Ascending aorta (tissue), 2 donors: ENCODE measurements at places on chromosomes 6 and 20. TPM values are rescaled to one million over a fixed set of nuclear protein-coding genes. Genes with fewer than 3 reads are reported as not detected.

- H3K27ac ChIP-seq, result peak overlapping the region; percentile 70
- H3K4me3 ChIP-seq, result no peak overlapping the region
- no peak for DNase-seq
Observed at GRCh38 chr20:38085026-38085425, 51.5 kb downstream of the RPRD1B start.

DNA sequence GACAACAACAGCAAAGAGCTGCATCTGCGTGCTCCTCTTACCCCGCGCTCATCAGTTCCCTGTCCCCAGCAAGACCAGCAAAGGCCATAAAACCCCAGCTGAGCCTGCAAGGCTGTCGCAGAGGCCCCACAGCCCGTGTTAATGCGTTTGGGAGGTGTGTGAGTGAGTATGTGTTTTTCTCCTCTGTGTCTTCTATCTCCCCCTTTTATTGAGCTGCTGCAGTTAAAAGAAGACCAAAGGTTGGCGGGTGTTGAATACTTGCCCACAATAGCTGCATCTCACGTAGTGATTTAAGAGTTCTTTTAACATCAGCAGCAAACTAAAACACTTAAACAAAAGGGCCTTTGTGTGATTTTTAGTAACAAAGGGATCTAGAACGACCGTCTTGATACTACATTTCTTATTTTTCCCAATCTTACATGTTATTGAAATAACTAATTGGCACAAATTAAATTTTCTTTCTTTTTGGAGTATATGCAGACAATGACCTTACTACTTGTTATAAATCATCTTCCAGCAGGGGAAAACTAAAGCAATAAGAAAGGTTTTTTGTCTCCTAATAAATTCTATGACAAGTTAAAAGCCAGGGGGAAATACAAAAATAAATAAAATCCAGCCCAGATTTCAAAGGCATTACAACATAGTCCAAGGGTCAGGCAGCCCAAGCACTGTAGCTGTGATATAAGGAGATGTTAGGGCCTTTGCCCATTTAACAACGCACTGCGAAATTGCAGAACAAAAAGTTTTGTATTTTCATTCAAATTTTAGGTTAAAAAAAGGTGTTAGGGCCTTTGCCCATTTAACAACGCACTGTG is 27.2 kb upstream of the CNKSR3 start:
- no peaks in the 10 kb centered on the region for H3K4me1 ChIP-seq
- DNase-seq, result no peak
- H3K27me3 ChIP-seq, result no peaks in the 10 kb centered on the region
- no peak overlapping the region for H3K4me3 ChIP-seq

GRCh38 chr6:113219783-113220182 is 637.4 kb upstream of the MARCKS start:
- no peaks in the 10 kb centered on the region for H3K27me3 ChIP-seq
- H3K4me3 ChIP-seq, result no peak overlapping the region
- H3K27ac ChIP-seq, result no peak overlapping the region
- no peaks in the 10 kb centered on the region for H3K36me3 ChIP-seq

Gene SLC35D3
- total RNA-seq, result not detected

Gene SLC17A1
- total RNA-seq, result not detected

- DNase-seq, result no peak
- no peak overlapping the region for H3K4me3 ChIP-seq
- no peaks in the 10 kb centered on the region for H3K4me1 ChIP-seq
- H3K27me3 ChIP-seq, result no peaks in the 10 kb centered on the region
Observed at GRCh38 chr6:157521362-157522335, 140.7 kb downstream of the ZDHHC14 start.

Gene C6orf58
- total RNA-seq, result not detected

DNA sequence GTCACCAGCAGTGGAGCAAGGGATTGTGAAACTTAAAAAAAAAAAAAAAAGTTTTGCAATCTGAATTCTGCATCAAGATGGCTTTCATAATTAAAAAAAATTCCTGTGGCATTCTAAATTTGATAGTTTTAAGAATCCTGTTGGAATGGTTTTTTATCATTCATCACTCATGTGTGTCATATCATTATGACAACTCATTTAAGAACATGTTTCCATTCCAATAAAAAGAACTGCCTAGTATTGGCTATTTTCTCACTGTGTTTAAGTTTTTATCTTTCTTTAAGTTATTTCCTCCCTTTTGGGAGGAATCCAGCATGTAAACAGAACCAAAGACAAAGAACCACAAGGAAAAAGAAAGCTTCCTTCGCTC is 26.2 kb upstream of the RHAG start:
- no peak for DNase-seq
- no peaks in the 10 kb centered on the region for H3K4me1 ChIP-seq
- H3K4me3 ChIP-seq, result no peak overlapping the region
- no peak overlapping the region for H3K27ac ChIP-seq

Gene PCSK2
- not detected for total RNA-seq

- no peak overlapping the region for H3K27ac ChIP-seq
- no peaks in the 10 kb centered on the region for H3K4me1 ChIP-seq
- no peak overlapping the region for H3K4me3 ChIP-seq
Observed at GRCh38 chr6:113365191-113365590, 492.0 kb upstream of the MARCKS start.

- no peak overlapping the region for H3K4me3 ChIP-seq
- H3K4me1 ChIP-seq, result peaks cover 17% of the 10 kb centered on the region
- H3K27ac ChIP-seq, result no peak overlapping the region
- H3K27me3 ChIP-seq, result no peaks in the 10 kb centered on the region
Observed at GRCh38 chr6:74931558-74931957, 274.3 kb downstream of the COL12A1 start.

Gene DNAH8
- not detected for total RNA-seq

DNA sequence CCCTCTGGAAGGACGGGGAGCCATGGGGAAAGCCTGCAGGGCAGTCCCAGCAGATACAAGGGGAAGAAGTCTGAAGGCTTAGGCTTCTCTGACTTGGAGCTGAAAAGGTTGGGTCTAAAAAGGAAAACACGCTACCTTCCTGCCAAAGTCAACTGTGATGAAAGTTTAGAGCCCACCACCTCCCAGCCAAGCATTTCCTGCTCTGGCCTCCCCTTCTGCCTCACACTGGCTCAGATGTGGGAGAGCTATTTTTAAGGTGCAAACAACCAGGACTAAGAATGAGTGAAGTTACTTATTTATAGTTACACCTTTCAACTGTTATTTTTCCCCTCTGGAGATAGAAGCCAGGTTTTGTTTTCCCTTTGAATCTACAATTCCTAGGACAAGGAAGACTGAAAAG is 21.2 kb downstream of the NEDD9 start:
- H3K4me1 ChIP-seq, result peaks cover 47% of the 10 kb centered on the region
- no peaks in the 10 kb centered on the region for H3K27me3 ChIP-seq
- peaks cover 60% of the 10 kb centered on the region for H3K36me3 ChIP-seq
- peak overlapping the region; percentile 94 for H3K27ac ChIP-seq
- H3K4me3 ChIP-seq, result no peak overlapping the region
- no peak for DNase-seq

DNA sequence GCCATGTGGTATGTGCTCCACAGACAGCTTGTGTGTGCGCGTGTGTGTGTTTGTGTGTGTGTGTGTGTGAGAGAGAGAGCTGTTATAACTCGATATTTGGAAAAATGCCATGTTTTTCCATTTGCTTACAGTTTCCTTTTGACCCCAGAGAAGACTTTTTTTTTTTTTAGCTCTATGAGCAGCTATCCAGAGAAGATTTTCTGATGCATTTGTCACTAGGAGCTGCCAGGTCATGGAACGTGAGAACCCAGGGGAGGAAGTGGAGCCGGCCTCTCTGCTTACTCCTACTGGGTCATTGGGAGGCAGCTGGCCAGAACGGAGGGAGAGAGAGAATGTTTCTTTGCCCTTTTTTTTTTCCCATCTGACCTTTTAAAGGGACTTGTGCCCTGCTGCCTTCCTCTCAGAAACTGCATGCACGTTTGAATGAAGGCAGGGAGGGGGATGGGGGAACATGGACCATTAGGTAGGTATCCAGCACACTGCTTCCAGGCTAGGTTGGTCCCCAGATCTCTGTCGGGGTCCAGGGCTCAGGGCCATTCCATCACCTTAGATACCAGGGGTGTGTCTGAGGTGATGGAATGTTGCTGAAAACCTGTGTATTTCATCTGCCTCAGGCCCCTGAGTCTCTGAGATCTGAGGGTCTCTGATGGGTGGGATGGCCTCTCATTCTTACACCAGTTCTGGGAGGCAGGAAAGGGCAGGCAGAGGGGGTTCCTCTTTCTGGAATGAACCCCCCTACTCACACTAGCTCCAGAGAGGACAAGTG is 11.2 kb upstream of the MRPS18A start:
- no peaks in the 10 kb centered on the region for H3K4me1 ChIP-seq
- H3K4me3 ChIP-seq, result no peak overlapping the region
- DNase-seq, result no peak
- no peaks in the 10 kb centered on the region for H3K36me3 ChIP-seq
- no peak overlapping the region for H3K27ac ChIP-seq

Gene CSTF1
- total RNA-seq, result 13.7 TPM

DNA sequence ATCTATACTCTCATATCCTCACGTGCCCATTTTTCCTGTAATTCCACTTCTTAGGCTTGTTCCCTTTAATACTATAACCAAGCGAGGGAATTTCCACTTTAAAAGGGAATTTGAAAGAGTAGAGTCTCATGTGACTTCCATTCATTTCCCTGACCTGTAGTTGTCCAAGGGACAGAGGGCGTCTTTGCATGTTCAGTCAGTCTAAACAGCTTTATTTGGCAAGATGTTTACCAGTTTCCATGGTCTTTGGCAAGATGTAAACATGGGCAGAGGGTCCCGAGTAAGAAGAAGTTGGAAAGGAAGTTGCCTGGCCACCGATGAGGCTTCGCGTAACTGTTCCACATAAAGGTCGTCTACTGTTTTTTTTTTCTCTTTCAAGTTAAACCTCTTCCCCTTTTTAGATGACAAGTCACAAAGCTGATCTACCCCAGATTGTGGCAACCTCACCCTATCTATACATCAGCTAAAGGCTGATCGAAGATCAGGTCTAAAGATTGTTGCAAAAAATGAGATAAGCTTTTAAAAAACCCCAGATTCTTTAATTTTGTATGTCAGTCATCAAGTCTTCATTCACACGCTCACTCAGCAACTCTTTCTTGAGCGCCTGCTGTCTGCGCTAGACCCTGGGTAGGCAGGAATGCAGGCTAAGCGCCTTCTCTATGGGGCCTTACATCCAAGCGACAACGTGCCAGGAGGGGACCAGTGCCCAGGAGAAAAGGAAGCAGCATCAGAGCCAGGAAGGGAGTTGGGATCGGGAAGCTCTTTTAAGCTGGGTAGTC is 31.7 kb upstream of the CCR6 start:
- no peak overlapping the region for H3K4me3 ChIP-seq
- no peaks in the 10 kb centered on the region for H3K36me3 ChIP-seq
- no peaks in the 10 kb centered on the region for H3K4me1 ChIP-seq

- no peaks in the 10 kb centered on the region for H3K36me3 ChIP-seq
- H3K4me3 ChIP-seq, result no peak overlapping the region
- no peak for DNase-seq
Observed at GRCh38 chr20:46423882-46424482, 17.6 kb upstream of the ELMO2 start.

Gene DEFB119
- total RNA-seq, result not detected

DNA sequence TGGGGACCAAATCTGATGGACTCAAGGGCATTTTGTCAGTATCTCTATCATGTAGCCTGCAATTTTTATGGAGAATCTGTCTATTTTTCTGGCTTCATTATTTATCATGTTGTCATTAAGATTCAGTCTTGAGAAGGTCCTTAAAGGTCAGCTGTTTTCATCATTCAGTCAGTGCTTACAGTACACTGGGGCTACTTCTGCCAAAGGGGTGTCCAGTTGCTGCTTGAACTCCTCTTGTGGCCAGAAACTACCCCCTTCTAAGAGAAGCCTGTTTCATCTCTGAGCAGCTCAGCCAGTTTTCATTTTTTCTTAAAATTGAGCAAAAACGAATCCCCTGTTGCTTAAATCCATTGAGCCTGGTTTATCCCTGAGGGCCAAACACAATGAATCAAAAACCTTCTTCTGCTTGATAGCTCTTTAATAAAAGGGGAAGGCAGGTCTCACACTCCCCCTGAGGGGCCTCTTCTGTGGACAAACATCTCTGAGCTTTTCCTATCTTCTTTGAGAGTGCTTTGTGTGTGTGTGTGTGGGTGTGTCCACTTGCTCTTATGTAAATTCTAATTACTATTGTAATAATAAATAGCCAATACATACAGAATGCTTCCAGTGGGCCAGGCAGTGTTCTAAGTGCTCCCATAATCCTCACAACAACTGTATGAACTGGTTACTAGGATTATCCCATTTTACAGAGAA is 172.2 kb downstream of the PLCB1 start:
- H3K36me3 ChIP-seq, result no peaks in the 10 kb centered on the region
- no peak for DNase-seq
- no peaks in the 10 kb centered on the region for H3K27me3 ChIP-seq
- H3K4me1 ChIP-seq, result no peaks in the 10 kb centered on the region
- H3K27ac ChIP-seq, result no peak overlapping the region

DNA sequence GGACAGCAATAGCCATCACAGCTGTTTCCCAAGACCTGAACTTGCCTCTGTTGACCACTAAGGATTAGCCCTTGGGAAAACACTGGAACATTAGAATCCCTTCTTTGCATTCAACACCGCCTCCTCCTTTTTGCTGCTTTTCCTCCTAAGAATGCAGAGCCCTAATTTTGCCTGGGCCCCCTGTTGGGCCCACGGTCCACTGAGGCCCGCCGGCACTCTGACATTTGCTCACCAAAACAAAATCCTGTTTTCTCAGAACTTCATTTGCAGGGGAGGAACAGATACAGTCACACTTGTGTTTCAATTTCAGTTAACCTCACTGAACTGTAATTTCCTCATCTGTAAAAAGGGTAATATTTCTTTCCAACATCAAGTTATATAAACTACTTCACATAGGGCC is 116.0 kb upstream of the JARID2 start:
- H3K36me3 ChIP-seq, result no peaks in the 10 kb centered on the region
- H3K27ac ChIP-seq, result no peak overlapping the region
- no peak overlapping the region for H3K4me3 ChIP-seq
- no peaks in the 10 kb centered on the region for H3K27me3 ChIP-seq
- no peak for DNase-seq

- no peak overlapping the region for H3K27ac ChIP-seq
- peaks cover 5% of the 10 kb centered on the region for H3K4me1 ChIP-seq
- H3K4me3 ChIP-seq, result no peak overlapping the region
Observed at GRCh38 chr6:75196081-75196687, 9.7 kb downstream of the COL12A1 start.

Gene ARMH2
- total RNA-seq, result not detected

DNA sequence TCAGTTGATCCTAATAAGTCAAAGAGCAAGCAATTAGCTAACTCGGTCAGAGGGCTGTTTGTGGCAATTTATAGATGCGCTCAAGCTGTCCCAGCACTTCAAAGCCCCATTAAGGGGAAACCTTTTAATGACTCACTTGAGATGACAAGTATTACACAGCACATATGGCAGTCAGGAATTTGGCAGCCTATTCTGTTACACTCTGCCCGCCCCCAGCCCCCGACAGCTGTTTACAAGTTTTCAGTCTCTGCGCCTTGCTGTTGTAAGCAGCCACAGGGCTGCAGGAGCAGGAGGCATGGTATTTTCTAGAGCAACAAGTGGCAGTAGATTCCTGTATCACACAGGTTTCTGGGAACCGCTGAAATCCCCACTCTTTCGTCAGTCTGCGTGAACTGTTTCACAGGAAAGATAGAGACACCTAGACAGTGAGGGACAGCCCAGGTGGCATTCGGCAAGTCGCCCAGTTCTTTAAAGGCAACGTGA is 263.0 kb downstream of the FOXC1 start:
- peak overlapping the region; percentile 54 for H3K4me3 ChIP-seq
- no peaks in the 10 kb centered on the region for H3K36me3 ChIP-seq
- DNase-seq, result no peak
- peaks cover 17% of the 10 kb centered on the region for H3K4me1 ChIP-seq
- no peaks in the 10 kb centered on the region for H3K27me3 ChIP-seq

- no peaks in the 10 kb centered on the region for H3K4me1 ChIP-seq
- no peak for DNase-seq
- H3K36me3 ChIP-seq, result peaks cover 57% of the 10 kb centered on the region
- H3K4me3 ChIP-seq, result peak overlapping the region; percentile 2
Observed at GRCh38 chr6:152130441-152130840, 323.0 kb downstream of the ESR1 start.
